Midbrain (tissue), 1 donor: ENCODE measurements at places on chromosomes 5 and 9.

GRCh38 chr5:141558150-141558549, 60.6 kb downstream of the DIAPH1 start:
- DNase-seq: no peak

- DNase-seq: no peak
Observed at GRCh38 chr5:143066556-143067281, 296.5 kb downstream of the ARHGAP26 start.

DNA sequence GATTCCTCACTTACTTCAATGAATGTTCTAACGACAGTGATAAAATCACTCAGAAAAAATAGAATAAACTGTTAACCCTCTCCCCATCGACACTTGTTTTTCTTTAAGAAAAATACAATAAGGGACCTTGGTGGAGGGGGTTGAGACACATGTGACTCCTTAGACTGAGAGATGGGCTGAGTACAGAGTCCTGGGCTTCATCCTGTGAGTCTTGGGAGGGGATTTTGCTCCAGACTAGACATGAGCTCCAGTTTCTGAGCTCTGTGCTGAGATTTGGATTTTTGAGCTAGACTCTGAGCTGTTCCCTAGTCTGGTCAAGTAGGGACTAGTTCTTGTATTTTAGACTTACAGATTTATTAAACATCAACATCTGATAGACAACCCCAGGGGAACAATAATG, 241.5 kb upstream of the MVB12B start:
- DNase-seq: no peak

DNA sequence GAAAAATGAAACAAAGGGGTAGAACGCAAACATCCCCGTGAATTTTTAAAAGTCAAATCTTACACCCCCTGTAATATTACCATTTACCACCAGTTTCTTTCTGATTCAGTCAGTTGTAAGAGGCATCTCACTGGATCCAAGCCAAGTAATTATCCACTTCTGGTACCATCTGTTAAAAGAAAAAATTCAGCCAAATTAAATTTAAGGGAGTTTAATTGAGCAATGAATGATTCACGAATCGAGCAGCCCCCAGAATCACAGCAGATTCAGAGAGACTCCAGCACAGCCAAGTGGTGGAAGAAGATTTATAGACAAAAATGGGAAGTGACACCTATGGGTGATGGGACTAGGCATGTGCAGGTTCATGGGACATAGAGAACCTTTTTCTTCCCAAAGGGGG, 29.9 kb upstream of the MTMR12 start:
- DNase-seq: no peak

DNA sequence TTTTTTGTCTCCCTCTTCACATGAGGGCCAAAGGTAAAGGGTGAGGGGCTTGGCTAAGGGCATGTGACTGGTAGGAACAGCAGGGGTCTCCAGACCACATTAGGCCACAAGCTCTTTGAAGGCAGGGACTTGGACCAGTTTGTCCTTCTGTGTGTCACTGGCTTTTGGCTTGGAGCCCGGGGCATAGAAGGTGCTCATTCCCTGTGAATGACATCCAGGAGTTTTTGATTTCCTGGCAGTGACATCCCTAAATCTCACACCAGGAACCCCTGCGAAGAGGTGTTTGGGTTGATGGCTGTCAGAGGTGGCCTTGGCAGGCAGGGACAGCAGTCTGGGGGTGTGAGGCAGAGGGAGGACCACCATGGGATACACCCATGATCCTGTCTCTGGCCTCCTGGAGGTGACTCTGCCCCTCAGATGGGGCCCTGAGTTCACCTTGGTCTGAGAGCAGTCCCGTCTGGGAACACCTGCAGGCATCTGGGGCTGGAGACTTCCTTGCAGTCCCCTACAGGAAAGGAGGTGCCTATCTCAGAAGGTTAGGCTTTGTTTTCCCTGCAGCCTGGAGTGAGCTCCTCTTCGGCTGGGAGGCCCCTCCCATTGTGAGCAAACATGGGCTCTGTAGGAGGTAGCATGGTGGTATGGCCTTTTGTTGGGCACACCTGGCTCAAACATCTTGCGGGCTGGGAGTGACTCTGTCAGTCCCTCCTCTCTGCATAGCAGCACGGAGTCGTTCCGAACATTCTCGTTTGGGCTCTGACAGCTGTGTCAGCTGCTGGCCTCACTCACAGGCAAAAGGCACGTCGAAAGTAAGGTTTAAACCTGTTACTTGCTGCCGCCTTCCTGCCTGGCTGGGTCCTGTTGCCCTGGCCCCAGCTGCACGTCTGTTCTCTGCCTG, 38.6 kb upstream of the PITX1 start:
- DNase-seq: no peak

- no peak for DNase-seq
Observed at GRCh38 chr9:93278144-93278543, 94.2 kb downstream of the WNK2 start.

DNA sequence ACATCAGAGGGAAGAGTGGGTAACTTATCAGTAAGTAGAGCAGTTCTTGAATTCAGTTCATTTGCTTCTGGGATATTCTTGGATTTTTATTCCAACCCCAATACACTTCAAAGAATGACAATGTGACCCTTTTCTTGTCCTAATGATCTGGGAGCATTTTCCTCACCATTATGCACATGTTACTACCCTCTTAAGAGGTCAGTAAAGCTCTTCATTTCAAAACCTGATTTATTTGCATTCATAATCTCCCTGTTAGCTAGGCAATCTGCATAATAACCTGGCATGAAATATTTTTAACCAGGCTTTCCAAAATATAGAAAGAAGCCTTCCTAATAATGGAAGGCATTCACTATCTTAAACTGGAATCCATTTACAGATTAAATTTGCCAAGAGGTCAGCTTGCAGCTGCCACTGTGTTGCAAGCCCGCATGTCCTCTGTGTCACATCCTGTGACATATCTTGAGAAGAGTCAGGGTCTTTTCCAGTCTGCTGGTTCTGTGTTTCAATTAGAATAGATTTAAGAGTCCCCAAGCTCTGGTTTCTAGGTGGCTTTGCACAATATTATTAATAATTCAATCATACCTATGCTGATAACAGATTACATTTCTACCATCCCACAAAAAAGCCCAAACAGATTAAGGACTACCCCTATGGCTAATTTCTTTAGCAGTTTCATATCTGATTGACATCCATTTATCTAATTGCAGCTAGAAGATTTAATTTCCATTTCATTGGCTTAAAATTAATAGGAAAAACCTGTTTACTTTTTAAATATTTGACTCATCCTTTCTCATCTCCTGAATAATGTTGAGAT, 30.9 kb upstream of the PPP2R2B start:
- no peak for DNase-seq

DNA sequence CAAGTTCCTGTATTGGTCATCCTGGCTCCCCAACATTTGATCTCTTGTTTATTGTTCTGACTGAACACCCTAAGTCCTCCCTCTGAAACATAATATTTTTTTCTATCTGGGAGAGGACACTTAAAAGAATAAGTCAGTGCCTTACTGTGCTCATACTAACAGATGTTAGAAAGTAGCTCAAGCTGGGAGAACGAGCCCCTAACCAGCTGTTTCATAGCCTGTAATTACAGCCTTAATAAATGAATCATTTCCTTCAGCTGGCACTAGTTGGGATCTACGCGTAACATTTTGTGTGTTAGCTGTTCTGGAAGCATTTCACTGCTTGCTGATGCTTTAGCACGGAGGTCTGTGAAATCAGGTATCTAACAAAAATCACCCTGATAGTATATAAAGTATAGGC, 345.9 kb upstream of the RIOK2 start:
- DNase-seq: no peak

GRCh38 chr5:4370218-4370617, 769.9 kb upstream of the ADAMTS16 start:
- DNase-seq: peak; percentile 26

DNA sequence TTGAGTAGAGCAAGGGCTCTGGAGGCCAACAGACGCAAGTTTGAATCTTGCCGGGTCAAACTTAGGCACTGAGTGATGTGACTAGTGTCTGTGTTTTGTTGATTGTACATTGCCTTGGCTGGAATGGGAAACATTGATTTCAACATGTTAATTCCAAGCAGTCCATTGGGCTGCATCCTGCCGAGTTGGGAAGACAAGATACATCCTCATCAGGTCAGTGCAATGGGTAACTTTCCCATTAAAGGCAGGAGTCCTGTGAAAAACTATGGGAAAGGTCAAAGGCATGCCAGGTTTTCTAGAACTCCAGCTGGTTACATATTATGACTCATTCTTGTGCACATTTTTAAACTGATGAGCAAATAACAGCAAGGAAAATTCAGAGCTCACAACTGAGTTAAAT, 126.5 kb upstream of the ABCA1 start:
- DNase-seq: no peak

GRCh38 chr5:62257020-62257367, 49.0 kb upstream of the KIF2A start:
- no peak for DNase-seq

DNA sequence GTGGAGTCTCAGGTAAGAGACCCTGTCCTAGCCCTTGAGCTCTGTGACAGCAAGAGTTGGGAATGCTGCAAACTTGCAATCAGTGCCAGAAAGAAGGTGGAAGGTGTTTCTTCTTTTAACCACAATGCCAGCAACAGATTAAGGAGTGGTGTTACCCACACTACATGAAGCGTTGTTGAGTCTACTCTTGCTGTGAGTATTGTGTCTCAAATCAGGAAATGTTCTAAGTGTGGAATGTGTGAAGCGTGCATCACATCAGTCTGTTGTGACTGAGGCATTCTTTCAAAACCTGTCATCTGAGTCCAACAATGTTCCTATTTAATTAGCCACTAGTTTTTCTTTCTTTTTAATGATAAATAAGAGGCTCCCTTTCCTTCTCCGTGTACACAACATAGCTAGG, 2.9 kb upstream of the LURAP1L start:
- no peak for DNase-seq

GRCh38 chr9:114266969-114267368, 55.9 kb upstream of the ORM1 start:
- no peak for DNase-seq

GRCh38 chr9:130846487-130847305, 11.6 kb downstream of the ABL1 start:
- DNase-seq: peak; percentile 50

DNA sequence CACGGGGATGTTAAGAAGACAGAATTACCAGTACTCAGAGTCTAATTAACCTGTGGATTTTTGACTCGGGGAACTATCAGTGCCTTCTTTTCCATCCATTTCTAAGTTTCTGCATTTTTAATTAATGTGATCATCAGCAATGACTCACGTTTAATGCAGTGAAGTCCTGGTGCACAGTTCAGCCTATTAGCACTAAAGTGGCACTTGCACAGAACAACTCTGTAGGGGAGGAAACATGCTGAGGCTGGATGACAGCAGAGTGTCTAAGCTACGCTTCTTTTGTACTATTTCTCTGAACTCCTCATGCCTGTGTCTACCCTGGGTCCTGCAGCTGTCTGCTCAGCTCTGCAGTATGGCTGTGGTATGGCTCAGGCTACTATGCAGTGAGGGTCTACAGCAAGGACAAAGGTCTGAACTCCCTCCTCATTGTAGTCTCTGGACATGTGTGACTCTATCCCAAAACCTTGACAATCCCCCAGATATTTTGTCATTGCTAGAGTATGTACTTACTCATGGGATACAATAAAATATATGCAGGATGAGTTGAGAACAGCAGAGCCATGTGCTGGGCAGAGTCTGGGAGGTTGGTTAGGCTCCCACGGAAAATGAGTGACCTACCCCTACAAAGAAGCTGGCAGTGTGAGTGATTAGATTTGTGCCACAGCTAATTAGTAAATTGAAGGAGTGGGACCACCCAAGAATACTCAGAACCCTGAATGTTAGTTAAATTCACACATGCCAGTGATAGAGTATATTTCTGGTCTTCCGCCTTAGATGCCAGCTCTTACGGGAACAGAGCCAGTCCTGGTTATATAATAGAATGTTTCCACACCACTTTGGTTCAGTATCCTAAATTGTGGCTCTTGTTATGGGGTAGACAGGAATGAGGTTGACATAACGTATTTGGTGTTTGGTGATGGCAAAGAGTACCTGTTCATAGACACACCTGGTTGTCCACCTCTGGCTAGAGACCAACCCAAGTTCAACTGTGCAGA, 148.0 kb downstream of the GHR start:
- no peak for DNase-seq

GRCh38 chr5:178466342-178466741, 123.9 kb downstream of the COL23A1 start:
- DNase-seq: no peak

DNA sequence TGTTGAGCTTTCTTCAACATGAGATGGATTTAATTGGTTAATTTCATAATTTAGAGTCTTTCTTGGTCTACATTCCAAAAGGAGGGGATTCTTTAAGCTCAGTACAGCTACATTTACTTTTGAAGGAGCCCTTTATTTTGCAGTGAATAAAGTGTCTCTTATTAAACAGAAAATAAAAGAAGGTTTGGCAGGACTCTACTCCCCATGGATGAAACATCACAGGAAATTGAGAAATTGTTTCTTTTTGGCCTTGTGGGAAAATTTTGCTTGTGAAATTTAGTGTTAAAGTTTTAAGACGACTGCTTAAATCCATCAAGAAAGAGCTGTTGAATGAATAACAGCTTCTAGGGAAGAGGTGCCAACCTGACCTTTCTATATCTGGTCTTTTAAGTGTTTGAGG, 187.7 kb downstream of the NTRK2 start:
- peak; percentile 17 for DNase-seq

GRCh38 chr5:59157068-59157467, 574.2 kb downstream of the RAB3C start:
- DNase-seq: no peak

GRCh38 chr5:143717400-143717799, 94.6 kb upstream of the HMHB1 start:
- DNase-seq: no peak

DNA sequence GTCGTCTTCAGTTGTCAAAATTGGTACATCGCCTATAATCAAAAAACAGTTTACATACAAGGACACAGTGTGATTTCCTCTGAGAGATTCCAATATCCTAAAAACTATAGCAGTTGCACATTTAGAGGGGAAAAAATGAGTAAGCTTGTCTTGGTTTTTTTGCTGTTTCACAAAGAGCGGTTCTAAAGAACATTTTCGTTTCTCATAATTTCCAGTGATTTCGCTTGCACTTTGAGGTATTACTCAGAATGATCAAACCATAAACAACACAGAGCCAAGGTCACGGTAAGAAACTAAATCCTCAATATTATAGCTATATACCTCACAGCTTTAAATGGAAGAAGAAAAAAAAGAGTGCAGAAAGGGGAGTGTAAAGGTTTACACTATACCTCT, 861 bp downstream of the MTX3 start:
- DNase-seq: no peak

- DNase-seq: no peak
Observed at GRCh38 chr5:162816816-162817215, 620.6 kb upstream of the CCNG1 start.

- DNase-seq: no peak
Observed at GRCh38 chr5:179375831-179376365, 30.6 kb upstream of the ADAMTS2 start.

DNA sequence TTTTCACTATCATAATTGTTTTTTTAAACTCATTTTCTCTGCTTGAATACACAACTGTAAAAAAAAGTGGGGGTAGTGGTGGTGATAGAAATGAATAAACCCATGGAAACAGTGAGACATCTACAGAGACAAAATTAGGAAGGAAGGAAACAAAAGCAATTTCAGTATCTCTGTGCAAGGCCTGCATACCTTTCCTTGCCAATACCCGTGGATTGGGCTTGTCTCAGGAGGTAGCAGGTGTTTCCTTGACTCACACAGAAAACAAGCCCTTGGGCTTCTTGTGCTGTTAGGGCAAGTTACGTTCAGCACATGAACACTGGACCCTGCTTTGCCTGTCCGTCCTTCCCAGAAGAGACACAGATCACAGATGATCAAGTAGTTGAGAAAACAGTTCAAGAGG, 372.2 kb downstream of the ZSWIM6 start:
- no peak for DNase-seq

GRCh38 chr5:148020257-148020988, 43.4 kb upstream of the SPINK5 start:
- DNase-seq: no peak

GRCh38 chr5:1155191-1156032, 43.5 kb upstream of the SLC12A7 start:
- no peak for DNase-seq
